ENCODE measurements at places on chromosomes 5 and 9.

GRCh38 chr9:135334953-135335460 lies 144.6 kb upstream of the PPP1R26 start:
- H3K36me3 ChIP-seq = no peaks in the 10 kb centered on the region
- H3K27me3 ChIP-seq = peaks cover 28% of the 10 kb centered on the region
- H3K4me1 ChIP-seq = no peaks in the 10 kb centered on the region
- no peak overlapping the region for H3K27ac ChIP-seq
- H3K4me3 ChIP-seq = no peak overlapping the region

DNA sequence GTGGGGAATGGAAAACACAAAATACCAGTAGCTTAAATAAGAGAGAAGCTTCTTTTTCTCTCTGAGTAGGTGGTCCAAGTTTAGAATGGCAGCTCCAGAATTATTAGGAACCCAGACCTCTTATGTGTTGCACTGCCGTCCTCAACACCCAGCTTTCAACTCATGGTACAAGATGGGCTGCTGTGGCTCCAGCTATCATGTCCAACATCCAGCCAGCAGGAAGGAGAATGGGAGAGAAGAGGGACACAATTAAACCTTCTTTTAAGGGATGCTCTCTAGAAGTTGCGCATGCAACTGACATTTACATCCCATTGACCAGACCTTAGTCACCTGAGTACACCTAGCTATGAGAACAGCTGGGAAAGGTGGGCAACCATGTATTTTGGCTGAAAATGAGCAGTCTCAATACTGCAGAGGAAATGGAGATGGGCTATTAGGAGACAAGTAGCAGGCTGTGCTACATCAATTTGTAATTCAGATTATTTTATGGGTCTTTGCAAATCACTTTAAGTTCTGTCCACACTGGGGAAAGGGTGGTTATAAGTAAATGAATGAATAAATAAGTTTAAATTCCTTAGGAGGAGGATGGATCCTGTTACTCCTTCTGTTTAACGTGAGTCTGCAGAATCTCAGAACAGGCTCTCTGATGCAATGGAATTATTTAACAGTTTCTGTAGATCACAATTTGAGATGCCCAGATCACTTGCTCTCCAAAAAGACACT lies 76.1 kb downstream of the SLC28A3 start:
- no peak overlapping the region for H3K4me3 ChIP-seq
- DNase-seq = no peak
- no peaks in the 10 kb centered on the region for H3K36me3 ChIP-seq
- H3K27me3 ChIP-seq = no peaks in the 10 kb centered on the region
- H3K4me1 ChIP-seq = no peaks in the 10 kb centered on the region

DNA sequence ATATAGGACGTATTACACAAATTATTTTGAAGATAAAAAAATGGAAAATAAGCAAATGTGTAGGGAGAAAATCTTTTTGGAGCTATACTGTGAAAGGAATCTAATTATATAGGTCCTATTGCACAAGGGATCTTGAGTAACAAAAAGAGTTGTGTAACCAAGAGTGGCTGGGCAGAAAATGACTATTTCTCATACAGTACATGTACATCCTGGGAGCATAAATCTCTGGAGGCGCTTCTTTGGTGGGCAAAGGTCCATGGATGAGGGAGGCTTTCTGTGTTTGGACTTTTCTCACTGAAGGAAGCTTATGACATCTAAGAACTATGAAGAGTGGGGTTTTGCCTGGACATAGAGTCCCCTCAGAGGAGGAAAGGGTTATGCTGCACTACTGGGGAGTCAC lies 29.8 kb downstream of the ANKS6 start:
- peaks cover 61% of the 10 kb centered on the region for H3K36me3 ChIP-seq
- H3K4me1 ChIP-seq = no peaks in the 10 kb centered on the region
- DNase-seq = no peak
- H3K4me3 ChIP-seq = no peak overlapping the region
- no peak overlapping the region for H3K27ac ChIP-seq

GRCh38 chr5:38768412-38769211 lies 77.2 kb upstream of the OSMR start:
- H3K4me3 ChIP-seq = no peak overlapping the region
- H3K36me3 ChIP-seq = no peaks in the 10 kb centered on the region
- H3K27me3 ChIP-seq = no peaks in the 10 kb centered on the region
- DNase-seq = no peak
- no peak overlapping the region for H3K27ac ChIP-seq

- no peaks in the 10 kb centered on the region for H3K4me1 ChIP-seq
- no peaks in the 10 kb centered on the region for H3K27me3 ChIP-seq
- no peak overlapping the region for H3K27ac ChIP-seq
- H3K4me3 ChIP-seq = no peak overlapping the region
- H3K36me3 ChIP-seq = no peaks in the 10 kb centered on the region
- DNase-seq = no peak
Measured at GRCh38 chr9:125141251-125141650, 2.1 kb downstream of the SCAI start.

- no peaks in the 10 kb centered on the region for H3K36me3 ChIP-seq
- H3K27me3 ChIP-seq = no peaks in the 10 kb centered on the region
- H3K27ac ChIP-seq = no peak overlapping the region
- H3K4me3 ChIP-seq = no peak overlapping the region
- no peaks in the 10 kb centered on the region for H3K4me1 ChIP-seq
Measured at GRCh38 chr5:147639321-147639720, 129.5 kb upstream of the DPYSL3 start.

DNA sequence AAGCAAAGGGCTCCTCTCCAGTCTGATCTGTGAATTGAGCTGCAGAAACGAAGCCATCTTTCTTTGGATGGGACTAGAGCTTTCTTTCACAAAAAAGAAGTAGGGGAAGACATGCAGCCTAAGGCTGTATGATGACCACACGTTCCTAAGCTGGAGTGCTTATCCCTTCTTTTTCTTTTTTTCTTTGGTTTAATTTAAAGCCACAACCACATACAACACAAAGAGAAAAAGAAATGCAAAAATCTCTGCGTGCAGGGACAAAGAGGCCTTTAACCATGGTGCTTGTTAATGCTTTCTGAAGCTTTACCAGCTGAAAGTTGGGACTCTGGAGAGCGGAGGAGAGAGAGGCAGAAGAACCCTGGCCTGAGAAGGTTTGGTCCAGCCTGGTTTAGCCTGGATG lies 82.1 kb downstream of the PIK3R1 start:
- no peak overlapping the region for H3K4me3 ChIP-seq
- no peak for DNase-seq
- H3K4me1 ChIP-seq = no peaks in the 10 kb centered on the region
- no peak overlapping the region for H3K27ac ChIP-seq
- H3K36me3 ChIP-seq = peaks cover 74% of the 10 kb centered on the region

GRCh38 chr9:89675058-89675742 lies 70.4 kb downstream of the GADD45G start:
- H3K36me3 ChIP-seq = no peaks in the 10 kb centered on the region
- H3K4me1 ChIP-seq = no peaks in the 10 kb centered on the region
- H3K4me3 ChIP-seq = no peak overlapping the region
- peaks cover 10% of the 10 kb centered on the region for H3K27me3 ChIP-seq
- no peak overlapping the region for H3K27ac ChIP-seq

GRCh38 chr5:57692582-57693487 lies 210.2 kb upstream of the ACTBL2 start:
- peaks cover 16% of the 10 kb centered on the region for H3K4me1 ChIP-seq
- H3K27ac ChIP-seq = peak overlapping the region; percentile 62
- no peak overlapping the region for H3K4me3 ChIP-seq
- peak; percentile 91 for DNase-seq

GRCh38 chr5:82509762-82510161 lies 231.6 kb upstream of the RPS23 start:
- no peaks in the 10 kb centered on the region for H3K27me3 ChIP-seq
- H3K36me3 ChIP-seq = no peaks in the 10 kb centered on the region
- H3K4me3 ChIP-seq = no peak overlapping the region
- H3K4me1 ChIP-seq = no peaks in the 10 kb centered on the region

DNA sequence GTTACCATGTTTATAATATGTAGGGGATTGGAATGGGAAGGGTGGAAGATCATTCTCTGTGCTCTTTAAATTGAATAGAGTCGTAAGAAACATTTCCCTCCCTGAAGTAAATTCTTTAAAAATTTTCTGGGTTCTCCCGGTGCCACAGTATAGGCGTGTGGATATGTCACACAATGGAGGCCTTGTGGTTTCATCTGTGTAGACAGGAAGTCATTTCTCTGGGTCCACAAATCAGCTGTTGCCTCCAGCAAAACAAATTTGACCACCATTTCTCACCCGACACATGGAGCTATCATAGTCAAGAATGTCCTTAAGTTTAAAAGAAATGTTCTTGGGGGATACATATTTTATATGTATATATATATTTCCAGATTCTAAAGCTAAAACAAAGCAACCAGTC lies 17.4 kb downstream of the CEP78 start:
- H3K4me1 ChIP-seq = no peaks in the 10 kb centered on the region
- H3K36me3 ChIP-seq = no peaks in the 10 kb centered on the region
- no peak overlapping the region for H3K27ac ChIP-seq
- DNase-seq = no peak

- H3K4me3 ChIP-seq = no peak overlapping the region
- H3K27ac ChIP-seq = no peak overlapping the region
- H3K36me3 ChIP-seq = no peaks in the 10 kb centered on the region
- DNase-seq = no peak
Measured at GRCh38 chr5:33557605-33558004, 116.8 kb downstream of the TARS1 start.

DNA sequence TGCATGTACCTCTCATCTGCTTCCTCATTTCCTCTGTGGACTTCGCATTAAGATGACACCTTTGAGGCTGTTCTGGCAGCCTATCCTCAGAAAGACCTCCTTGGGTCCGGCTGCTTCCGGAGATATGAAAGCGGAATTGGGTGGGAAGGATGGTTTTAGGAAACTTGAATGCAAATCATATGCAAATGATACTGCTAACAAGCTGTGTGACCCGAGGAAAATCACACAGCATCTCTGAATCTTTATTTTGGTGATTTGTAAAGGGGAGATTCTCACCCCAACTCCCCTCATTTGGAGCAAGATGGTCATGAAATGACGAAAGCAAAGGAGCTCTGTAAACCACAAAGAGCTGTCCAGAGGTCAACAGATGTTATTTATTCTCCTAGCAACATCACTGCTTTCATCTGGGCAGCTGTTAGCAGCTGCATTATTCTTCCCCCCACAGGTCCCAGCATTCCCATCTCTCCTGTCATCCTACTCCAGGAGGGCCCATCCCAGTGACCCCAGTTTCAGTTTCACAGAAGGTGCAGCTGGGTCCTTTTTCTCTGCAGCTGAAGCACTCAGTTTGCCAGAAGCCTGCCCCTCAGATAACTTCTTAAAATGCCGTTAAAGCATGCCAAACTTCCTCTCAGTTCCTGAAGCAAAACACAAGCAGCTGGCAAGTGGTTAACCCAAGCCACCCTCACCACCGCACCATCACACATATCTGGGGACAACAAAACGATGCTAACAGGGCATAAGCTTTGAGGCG lies 269.5 kb downstream of the SEC61B start:
- DNase-seq = no peak
- no peak overlapping the region for H3K4me3 ChIP-seq
- no peaks in the 10 kb centered on the region for H3K27me3 ChIP-seq
- no peaks in the 10 kb centered on the region for H3K4me1 ChIP-seq
- no peaks in the 10 kb centered on the region for H3K36me3 ChIP-seq
- H3K27ac ChIP-seq = no peak overlapping the region
